Activated naive CD8-positive, alpha-beta T cell treated with anti-CD3 and anti-CD28 coated beads, Interleukin-2, amount 50 U/mL, for 24 hours (primary cell): ENCODE measurements at places on chromosomes 5 and 9.

DNA sequence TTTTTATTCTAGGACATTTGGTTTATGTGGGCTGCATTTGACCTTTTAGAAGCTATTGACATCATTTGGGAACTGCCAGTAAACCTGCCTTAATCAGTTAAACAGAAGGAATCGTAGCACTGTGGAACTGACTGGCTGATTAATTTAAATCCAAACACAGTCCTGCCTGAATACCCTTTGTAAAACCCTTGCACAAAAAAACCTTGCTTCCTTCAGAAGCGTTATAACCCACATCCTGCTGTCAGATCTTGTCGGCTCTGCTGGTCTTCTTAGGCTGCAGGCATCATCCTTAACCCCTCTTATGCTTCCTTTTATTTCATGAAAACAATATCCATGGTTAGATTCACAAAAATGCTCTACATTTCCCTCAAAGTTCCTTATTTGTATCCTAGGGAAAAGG, 46.3 kb downstream of the PAM start:
- no peak for DNase-seq
- peaks cover 18% of the 10 kb centered on the region for H3K36me3 ChIP-seq
- H3K4me1 ChIP-seq = peaks cover 38% of the 10 kb centered on the region

GRCh38 chr9:128825923-128826700, 3.5 kb downstream of the SPOUT1 start:
- peaks cover 23% of the 10 kb centered on the region for H3K4me1 ChIP-seq
- H3K27me3 ChIP-seq = no peaks in the 10 kb centered on the region
- peaks cover 24% of the 10 kb centered on the region for H3K36me3 ChIP-seq
- H3K4me3 ChIP-seq = no peak overlapping the region
- no peak for DNase-seq
- H3K27ac ChIP-seq = no peak overlapping the region

DNA sequence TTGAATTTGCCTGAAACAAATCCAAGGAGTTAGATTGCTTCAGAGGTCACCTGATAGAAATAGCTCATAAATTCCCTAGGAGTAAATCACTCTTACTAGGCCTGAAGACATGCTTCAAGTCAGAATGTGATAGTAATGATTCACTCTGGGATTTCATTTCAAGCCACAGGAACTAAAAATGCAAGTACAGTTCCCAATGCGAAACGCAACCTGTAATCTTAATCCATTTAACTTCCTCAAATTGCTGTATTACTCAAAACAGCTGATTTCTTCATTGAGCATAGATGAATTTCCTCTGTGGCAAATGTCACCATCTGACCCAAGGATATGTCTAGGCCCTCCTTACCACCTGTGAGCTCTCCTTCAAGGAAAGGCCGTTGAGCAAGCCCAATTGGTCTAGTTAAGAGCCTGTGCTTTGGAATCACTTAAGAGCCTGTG, 32.1 kb upstream of the IL6ST start:
- H3K36me3 ChIP-seq = no peaks in the 10 kb centered on the region
- DNase-seq = no peak
- no peaks in the 10 kb centered on the region for H3K27me3 ChIP-seq

DNA sequence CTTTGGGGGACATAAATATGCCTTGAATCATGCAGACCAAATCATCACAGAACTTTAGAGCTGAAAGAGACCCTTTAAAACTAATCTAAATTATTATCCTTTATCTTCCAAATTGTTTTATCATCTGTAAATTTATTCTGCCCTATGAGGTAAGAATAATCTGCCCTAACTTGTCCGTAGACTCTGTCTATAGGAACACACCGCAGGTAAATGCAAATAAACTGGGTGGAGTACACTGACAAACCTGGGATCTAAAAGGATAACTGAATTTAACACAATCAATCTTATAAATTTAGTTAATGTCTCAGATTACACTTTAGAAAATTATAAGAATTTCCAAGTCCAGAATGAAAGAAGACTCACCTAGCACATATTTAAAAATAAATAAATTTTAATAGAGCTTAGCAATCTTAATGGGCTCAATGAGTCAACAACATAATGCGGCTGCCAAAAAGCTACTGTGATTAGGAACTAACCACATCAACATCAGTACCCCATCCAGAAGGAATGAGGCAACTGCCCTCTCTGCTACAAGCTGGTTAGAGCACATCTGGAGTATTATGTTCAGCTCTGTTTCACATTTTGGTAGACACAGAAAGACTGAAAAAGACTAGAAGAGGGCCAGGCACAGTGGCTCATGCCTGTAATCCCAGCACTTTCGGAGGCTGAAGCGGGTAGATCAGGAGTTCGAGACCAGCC, 5.6 kb downstream of the MEGF9 start:
- H3K27me3 ChIP-seq = no peaks in the 10 kb centered on the region
- DNase-seq = no peak
- H3K27ac ChIP-seq = no peak overlapping the region
- H3K4me1 ChIP-seq = peaks cover 46% of the 10 kb centered on the region
